Left renal cortex interstitium (tissue), 4 donors: ENCODE measurements at places on chromosomes 3 and 15. TPM values are rescaled to one million over a fixed set of nuclear protein-coding genes. Genes with fewer than 3 reads are reported as not detected.

DNA sequence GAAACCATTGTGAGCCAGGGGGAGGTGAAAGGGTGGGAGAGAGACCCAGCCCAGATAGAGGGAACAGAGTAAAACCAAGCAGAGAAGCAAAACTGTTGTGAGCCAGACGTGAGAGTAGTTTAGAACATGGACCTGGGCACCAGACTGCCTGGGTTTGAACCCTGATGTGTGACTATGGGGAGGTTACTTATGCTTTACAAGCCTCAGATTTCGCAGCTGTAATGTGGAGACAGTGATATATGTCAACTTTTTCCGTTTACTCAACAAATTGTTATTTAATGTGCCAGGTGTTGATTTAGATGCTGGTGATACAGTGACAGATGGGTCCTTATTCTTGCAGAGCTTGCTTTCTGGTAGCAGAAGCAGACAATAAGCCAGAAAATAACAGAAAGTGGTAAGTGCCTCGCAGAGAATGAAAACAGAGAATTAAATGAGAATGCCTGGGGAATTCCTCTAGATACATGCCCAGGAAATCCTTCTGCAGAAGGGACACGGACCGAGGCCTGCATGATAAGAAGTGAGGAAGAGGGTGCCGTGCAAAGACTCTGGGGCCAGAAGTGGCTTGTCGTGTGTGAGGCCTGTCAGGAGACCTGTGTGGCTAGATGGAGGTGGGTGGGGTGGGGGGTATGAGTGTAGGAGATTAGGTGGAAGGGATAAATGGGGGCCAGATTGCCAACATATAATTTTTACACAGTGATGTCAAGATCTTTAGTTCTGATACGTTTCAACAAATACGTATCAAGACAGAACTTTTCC is 15.0 kb downstream of the KAT2B start:
- no peak for DNase-seq

NANOGP8 gene
- polyA plus RNA-seq: not detected

- DNase-seq: no peak
Observed at GRCh38 chr3:192819001-192819569, 91.7 kb upstream of the FGF12 start.

DNA sequence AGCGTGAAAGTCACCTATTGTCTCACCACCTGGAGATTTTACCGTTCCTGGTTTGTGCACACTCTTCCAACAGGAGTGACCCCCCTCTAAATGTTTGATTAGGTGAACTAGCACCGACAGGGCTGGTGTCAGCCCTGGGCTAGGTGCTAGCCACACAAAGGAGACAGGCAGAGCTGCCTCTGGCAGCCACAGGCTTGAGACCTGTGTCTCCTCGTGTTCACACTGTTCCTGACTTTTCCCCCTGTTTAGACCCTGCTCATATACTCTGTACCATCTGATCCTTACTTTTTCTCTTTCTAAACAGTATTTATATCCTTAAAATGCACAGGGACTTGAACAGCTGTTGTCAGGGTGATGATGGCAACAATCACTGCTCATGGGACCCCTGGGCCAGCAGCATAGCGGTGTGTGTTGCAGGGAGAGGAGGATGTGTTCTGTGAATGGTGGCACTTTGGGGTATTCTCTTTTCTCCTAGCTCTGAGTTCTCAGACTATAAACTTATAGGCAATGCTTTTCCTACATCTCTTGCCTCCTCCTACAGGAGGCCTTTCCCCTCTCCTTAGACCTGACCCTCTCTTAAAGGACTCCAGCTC is 5.5 kb downstream of the CD80 start:
- DNase-seq: no peak

DNA sequence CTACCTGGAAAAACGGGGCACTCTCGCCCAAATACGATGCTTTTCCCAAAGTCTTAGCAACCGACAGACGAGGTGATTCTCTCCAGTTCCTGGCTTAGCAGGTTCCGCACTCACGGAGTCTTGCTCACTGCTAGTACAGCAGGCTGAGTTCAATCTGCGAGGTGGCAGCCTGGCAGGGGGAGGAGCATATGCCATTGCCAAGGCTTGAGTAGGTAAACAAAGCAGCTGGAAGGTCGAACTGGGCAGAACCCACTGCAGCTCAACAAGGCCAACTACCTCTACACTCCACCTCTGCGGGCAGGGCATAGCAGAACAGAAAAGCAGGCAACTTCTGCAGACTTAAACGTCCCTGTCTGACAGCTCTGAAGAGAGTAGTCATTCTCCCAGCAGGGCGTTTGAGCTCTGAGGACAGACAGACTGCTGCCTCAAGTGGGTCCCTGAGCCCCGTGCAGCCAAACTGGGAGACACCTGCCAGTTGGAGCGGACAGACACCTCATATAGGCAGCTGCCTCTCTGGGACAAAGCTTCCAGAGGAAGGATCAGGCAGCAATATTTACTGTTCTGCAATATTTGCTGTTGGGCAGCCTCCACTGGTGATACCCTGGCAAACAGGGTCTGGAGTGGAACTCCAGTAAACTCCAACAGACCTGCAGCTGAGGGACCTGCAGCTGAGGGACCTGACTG is 73.4 kb upstream of the CADM2 start:
- DNase-seq: no peak

DNA sequence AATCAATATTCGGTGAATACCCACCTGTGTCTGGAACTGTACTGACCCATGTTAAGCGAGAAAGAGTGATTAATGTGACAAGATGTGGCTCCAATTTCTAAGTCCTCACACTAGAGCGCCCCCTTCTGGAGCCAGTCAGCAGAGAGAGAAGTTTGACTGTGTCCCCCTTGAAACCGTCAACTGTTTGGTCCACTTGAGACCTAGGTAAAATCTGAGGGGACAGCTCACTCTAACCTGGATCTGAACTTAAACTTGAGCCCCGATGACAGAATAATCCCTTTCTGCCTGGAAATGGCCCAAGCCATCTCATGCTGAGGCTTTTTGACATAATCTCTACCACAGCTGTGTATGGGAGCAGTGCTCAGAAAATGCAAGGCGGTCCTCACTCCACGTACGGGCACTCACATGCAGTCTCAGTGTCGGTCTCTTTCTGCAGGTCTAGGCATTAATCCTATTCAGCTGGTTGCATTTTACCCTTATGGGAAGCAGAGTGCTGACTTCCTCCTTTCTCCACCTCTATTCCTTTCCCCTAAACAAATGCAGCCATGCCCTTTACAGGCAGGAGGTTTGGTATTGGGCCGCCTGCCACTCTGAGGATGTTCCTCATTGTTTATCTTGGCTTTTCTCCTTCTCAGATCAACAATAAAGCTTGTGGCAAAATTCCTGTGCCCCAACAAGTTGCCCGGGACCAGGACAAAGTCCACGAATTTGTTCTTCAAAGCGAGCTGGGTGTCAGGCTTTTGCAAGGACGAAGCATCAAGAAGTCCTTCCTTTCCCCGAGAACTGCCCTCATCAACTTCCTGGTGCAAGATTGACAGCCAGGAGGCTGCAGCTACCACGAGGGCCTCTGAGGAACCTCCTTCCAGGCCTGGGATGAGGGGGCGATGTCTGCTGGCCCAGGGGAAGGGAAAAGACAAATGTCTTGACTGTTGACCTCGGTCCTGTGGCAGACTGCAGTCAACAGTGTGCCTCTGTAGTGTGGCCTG is 47.5 kb upstream of the LIMD1 start:
- DNase-seq: no peak

MAP2K5 gene
- 21.5 TPM for polyA plus RNA-seq

TMEM89 gene
- polyA plus RNA-seq: not detected

DNA sequence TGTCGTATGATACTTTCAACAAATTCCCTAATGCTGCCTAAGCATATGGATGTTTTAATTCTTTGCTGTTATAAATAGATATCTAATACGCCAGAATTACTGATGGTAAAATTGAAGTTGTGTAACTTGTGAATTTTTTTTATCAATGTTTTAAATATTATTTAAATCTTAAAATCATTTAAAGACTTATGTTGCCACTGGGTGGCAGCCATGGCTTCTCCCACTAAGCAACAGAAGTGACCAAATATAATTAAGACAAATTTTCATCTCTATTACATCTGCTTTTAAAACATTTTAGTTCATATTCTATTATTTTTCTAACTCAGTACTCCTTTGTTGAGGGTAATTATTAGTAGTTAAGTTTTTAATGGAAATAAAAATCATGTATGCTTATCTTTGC is 8.1 kb upstream of the IL20RB start:
- DNase-seq: no peak

DNA sequence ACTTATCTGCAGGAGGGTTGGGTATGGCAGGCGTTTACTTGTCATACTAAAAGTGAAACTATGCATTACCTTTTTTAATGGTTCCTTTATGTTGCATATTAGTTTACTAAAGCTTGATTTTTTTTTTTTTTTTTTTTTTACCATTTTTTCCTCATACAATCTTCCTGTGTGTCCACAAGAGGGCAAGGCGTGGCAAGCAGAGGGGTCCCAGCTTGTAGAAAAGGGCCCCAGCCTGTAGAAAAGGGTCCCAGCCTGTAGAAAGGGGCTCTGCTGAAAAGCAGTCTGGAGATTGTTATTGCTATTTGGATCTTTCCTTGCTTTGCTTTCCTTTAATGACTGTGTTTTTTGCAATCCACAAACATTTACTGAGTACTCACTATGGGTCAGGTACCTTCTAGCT is 21.9 kb downstream of the MKRN2 start:
- DNase-seq: no peak

- DNase-seq: no peak
Observed at GRCh38 chr3:12999147-13000140, 73.8 kb downstream of the IQSEC1 start.

UNC13C gene
- polyA plus RNA-seq: 9.2 TPM

DNA sequence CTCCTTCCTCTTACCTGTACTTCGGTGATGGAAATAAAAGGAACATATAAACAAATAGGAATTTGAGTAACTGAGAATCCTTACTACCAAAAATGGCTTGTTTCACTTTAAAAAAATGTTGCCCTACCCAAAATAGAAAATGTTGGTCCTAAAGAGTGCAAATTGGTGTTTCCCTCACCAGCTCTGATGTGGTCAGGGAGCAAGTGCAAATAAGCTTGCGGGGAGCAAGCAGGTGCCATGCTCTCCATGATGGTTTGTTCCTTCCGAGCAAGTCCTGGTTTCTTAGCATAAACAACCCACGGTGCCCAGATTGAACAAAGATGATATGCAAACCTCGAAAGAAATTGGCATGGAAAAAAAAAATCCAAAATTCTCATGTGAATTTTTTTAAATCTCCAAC is 68.8 kb downstream of the PGPEP1L start:
- no peak for DNase-seq

DNA sequence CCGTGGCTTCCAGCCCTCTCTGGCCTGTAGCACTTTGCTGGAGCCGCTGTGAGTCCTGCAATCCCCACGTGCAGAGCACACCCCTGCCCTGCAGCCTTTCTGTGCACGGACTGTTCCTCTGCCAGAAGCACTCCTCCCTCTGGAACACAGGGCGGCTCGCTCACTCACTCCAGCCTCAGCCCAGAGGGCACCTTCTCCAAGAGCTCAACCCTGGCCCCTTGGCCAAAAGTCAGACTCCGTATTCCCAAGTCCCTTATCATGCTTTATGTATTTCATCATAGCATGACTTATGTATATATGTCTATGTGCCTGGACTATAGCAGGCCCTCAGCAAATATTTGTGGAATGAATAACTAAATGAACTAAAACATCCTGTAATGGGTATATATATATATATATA is 63.2 kb downstream of the ASB7 start:
- no peak for DNase-seq

- DNase-seq: no peak
Observed at GRCh38 chr3:77053795-77054194, 13.9 kb downstream of the ROBO2 start.

CEP63 gene
- 37.5 TPM for polyA plus RNA-seq

- no peak for DNase-seq
Observed at GRCh38 chr15:89067751-89068150, 20.5 kb upstream of the ABHD2 start.

- no peak for DNase-seq
Observed at GRCh38 chr15:78982736-78983135, 37.9 kb upstream of the CTSH start.

GRCh38 chr15:72197460-72198355 is at the start of gene GRAMD2A:
Gene GRAMD2A, minus strand, starts transcription at chr15:72197787.
- DNase-seq: no peak

GRCh38 chr3:27080258-27080525 is 289.0 kb downstream of the NEK10 start:
- DNase-seq: no peak

- DNase-seq: no peak
Observed at GRCh38 chr3:123337226-123337625, 111.7 kb downstream of the ADCY5 start.

CTXN2 gene
- polyA plus RNA-seq: 0.11 TPM

GRCh38 chr3:123123716-123124616 is 57.1 kb downstream of the PDIA5 start:
- no peak for DNase-seq

LMOD3 gene
- 0.05 TPM for polyA plus RNA-seq

DNA sequence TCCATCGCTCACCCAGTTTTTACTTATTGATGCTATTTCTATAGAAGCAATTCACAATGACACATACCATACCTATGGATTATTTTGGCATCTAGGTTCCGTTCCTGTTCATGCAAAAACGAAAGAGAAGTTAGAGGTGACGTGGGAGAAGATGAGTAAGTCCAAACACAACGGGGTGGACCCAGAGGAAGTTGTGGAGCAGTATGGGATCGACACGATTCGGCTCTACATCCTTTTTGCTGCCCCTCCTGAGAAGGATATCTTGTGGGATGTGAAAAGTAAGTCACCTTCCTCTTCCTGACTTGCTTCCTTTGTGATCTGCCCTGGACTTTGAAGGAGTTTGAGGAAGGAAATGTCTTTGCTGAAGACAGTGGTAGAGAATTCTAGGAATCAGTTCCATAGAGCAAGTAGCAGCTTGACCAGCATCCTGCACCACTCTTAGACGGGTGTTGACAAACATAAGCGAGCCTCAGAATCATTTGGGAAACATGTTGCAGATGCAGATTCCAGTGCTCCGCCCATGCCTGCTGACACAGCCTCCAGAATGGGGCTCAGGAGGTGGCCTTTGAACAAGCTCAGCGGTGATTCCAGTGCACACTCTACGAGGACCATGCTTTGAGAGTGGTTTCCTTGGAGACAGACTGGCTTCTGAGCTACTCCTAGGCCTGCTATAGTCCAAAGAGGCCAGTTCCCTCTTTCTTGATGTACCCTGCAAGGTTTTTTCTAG is 78.4 kb upstream of the LIMD1 start:
- no peak for DNase-seq

DNA sequence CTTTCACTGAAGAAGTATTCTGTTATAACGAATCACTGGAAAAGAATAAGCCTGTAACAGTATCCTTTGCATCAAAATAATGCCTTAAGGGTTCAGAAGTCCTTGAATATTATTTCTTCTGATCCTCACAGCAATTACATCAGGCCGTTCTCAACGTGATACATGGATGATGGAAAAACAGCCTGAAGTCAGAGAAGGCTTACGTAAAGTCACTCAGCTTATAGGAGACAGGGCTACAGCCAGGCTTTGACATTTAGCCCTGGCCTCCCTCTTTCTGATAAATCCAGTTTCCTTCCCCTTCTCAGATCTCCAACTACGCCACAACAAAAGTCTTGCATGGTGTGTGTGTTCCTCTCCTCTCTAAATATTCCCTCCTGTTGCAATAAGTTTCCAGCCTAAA is 131.9 kb downstream of the ANO10 start:
- DNase-seq: no peak

- no peak for DNase-seq
Observed at GRCh38 chr3:32420126-32421038, 28.7 kb downstream of the CMTM7 start.
